CD14-positive monocyte (primary cell): ENCODE measurements at places on chromosomes 16 and 17. TPM values are rescaled to one million over a fixed set of nuclear protein-coding genes. Genes with fewer than 3 reads are reported as not detected.

DNA sequence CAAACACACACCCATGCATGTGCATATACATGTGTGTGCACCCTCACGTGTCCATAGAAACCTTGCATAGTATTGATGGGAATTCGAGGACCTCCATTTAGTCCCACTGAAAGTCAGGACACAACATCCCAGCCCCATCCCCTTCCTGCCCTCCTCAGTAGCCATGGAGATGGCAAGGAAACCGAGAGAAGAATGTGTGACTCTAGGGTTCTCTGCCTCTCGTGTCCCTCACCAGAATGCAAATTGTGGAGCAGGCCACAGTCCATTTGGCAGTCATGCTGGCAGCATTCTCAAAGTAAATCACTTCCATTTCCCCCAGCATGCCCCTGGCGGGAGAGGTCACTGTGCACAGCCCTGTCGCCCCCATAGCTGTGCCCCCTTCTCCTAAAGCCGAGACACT lies 141.1 kb downstream of the MSI2 start:
- DNase-seq, result no peak

DNA sequence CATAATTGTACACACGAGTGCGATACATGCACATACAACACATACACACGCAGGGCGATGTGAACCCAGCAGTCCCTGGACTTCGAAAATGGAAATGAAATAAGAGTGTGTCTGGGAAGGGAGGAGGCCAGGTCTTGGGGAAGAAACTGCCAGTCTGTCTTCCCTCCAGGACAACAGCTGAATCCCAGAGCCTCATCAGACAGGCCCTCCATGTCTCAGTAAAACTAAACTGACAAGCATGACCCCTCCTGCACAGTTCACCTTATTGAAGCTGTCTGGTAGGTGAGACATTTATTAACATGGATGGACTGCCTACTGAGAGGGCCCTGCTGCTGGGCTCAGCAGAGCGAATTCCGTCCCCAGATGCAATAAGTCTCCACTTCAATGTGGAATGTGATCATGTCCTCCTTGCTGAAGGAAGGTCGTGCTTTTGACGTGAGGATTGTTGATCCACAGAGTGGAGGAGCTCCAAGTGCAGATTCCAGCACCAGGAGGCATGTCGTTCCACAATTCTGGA lies 117.4 kb downstream of the SOX9 start:
- no peak for DNase-seq

- DNase-seq, result no peak
Observed at GRCh38 chr16:62974424-62974823, 938.2 kb upstream of the CDH8 start.

DNA sequence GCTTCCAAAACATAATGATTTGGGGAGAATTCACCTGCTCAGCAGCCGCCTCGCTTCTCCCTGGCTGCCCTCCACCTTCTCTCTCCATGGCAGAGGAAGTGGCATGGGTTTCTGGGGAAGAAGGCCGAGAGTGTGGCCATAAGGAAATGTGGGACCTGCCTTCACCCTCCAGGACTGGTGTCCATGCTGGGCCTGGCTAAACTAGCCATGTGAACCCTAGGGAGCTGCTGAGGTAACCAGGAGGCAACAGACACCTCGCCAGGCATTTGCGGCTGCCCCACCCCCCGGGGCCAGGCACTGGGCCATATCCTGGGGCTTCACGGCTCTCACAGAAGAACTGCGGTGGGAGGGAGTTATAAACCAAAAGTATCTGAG lies 9.9 kb upstream of the CMTM4 start:
- no peak for DNase-seq

DNA sequence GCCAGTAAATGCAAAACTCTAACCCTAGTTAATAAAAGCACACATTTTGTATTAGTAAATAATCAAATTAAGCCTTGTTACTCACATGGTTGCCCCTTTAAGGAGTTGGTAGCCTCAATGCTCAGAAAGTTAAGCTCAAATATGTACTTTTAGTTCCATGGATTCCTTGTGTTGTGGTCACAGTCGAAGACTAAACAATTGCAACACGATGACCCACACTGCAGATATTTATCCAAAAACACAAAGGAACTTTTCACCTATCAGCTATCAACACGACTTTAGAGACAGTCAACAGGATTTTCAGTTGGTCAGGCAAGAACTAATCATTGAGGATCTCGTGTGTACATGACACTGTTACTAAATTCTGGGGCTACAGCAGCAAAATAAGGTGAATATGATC lies 47.4 kb upstream of the NUDT7 start:
- DNase-seq, result no peak

GRCh38 chr16:35565626-35566025 lies 2106.2 kb downstream of the TP53TG3F start:
- DNase-seq, result no peak

- DNase-seq, result no peak
Observed at GRCh38 chr16:88763502-88764053, 21.4 kb downstream of the PIEZO1 start.

- no peak for DNase-seq
Observed at GRCh38 chr16:11207646-11208045, 48.4 kb downstream of the SOCS1 start.

- no peak for DNase-seq
Observed at GRCh38 chr17:75267411-75268232, 3.4 kb downstream of the MIF4GD start.

- DNase-seq, result no peak
Observed at GRCh38 chr16:19330841-19331397, 45.4 kb downstream of the CLEC19A start.

DNA sequence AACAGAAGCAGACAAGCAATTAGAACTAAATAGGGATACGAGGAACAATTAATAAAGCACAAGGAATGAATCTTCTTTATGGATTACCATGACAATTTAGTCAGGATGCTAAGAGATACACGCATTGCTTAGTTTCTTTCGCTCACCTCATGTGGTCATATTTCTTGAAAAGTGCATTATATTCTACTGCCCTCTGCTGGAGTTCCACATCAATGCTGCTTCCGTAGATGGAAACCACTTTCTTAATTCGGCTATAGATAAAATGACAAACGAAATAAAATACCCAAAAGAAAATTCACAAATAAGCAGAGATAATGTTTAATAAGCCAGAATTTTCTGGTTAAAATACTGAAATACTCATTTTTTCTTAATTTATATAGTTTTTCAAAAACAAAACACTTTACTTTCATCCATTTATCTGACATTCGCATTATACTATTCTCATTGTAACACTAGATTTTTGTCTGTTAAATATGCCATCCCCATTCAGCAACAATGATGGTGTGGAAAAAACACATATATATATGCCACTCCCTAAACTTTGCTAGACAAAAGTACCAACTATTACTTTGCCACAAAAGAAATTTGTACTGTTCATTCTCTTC lies 22.0 kb upstream of the PHLPP2 start:
- DNase-seq, result peak; percentile 7

DNA sequence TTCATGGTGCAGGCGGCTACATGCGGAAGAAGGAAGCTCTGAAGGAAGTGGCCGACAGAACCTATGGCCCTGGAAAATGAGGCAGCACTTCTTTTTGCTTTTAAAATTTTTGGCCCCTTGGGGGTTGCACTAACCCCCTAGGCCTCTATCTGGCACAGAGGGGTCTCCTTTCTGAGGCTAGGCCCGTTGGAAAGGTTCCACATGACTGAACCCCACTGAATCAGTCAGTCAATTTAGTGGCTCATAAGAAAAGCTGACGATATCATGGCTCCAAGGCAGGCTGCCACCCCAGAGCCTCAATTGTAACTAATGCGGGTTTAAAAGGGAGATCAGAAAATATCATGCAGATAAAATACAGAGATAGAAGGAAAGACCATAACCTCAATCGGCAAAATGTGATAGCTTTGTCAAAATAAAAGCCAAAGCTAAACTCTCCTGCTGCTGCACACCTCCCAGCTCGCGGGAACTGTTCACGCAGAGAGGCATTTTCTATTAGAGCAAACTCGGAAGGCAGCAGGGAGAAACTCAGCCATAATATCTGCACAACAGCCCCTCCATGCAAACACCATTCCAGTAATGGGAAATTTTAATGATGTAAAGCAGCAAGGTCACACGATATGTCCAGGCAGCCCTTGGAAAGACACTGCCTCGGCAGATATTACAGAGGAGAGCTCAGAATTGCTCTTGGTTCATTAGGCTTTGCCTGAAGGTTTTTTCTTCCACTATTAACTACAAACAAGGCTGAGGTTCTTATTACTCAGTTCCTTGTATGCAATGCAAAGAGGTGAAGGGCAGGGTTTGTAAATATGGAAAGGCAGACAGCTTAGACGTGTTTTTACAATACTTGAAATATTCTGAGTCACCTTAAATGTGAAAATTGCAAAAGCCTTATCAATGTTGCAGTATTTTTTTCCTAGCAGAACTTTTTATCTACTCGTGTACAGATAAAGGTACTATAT lies 200.4 kb upstream of the PMFBP1 start:
- DNase-seq, result no peak

- DNase-seq, result no peak
Observed at GRCh38 chr17:73943416-73944110, 259.9 kb upstream of the RPL38 start.

GRCh38 chr17:74760404-74761105 lies 12.1 kb downstream of the NHERF1 start:
- no peak for DNase-seq

- no peak for DNase-seq
Observed at GRCh38 chr16:73887911-73888310, 408.7 kb upstream of the PSMD7 start.

DNA sequence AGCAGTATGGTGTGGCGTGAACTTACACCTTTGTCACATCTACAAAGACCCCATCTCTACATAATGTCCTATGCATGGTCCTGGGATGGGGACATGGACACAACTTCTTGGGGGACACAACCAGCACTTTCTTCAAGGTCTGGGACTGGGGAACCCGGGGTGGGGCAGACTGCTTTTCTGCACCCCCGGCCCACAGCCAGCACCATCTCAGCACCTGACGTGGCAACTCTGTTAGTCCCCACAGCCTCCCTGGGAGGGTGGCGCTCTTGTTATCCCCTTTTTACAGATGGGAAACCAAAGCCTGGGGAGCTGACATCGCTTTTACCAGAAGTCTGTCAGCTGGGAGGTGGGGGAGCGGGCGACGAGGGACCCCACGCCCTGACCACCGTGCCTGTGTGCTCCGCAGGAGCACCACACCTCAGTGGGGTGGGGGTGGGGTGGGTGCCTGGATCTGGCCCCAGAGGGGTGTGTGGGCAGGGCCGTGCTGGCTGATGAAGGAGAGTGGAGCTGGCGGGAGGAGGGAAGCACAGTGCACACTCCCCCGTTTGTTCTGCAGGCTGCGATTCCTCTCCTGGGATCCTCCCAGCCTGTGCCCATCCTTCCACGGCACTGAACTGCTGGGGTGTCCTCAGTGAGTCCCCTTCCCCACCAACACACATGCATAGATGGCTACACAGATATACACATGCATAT lies 115.4 kb upstream of the GSE1 start:
- DNase-seq, result no peak

- DNase-seq, result no peak
Observed at GRCh38 chr17:13485327-13485726, 116.4 kb downstream of the HS3ST3A1 start.

DNA sequence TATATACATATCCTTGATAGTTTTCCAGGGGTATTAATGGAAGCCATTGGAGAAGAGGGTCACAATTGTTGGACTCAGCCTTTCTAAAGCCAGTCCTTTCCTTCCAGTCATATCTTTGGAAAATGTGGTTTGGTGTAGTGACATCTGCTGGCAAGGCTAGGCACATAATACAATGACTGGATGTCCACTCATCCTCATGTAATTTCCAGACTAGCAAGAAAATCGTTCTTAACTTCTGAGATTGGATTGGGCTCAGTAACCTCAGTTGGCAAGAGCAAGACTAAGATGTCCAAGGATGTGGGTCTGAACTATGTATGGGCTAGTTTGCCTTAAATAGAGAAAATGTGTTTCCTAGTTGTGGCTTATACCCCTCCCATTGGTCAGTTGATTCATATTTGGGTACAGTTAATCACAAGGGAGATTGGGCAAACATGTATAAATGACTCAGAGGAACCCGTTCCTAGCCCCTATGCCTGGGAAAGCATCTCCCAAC lies 8.7 kb upstream of the KAT7 start:
- DNase-seq, result peak; percentile 47

DNA sequence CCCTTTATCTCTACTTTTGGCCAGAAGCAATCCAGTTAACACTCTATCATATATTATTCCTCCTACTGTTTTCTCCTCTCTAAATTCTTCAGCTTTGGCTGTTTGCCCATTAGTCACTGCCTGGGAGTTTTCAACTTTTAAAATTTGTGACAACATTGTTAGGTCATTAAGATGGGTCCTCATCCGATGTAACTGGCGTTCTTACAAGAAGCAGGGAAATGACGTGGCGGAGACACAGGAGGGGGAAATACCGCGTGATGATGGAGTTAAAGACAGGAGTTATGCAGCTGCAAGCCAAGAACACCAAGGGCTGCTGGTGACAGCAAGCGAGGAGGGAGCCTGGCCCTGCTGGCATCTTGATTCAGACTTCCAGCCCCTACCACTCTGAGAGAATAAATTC lies 34.8 kb upstream of the CPHXL start:
- no peak for DNase-seq

GRCh38 chr17:57629470-57629869 lies 115.6 kb downstream of the CCDC182 start:
- DNase-seq, result peak; percentile 68

DNA sequence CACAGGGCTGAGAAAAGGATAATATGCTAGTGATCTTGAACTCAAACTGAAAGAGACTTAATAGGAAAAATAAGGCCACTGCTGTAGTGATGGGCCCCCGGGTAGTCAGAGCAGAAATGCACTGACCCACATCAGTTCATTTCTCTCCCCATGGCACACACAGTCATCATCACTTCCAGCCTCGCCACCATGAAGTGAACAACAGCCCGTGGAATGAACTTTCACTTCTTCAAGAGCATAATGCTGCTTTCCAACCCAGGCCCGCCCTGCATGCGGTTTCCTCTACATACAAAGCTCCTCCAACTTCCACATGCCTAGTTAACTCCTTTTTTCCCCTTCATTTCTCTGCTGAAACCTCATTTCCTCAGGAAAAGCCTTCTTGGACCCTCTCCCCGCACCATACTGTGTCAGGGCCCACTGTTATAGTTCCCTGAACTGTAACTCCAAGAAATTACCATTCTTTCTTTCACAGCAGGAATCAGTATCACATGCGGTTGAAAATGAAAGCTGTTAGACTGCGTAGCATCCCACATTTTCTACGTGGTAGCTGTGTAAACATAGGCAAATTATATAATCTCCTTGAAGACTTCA lies 65.8 kb upstream of the SMIM36 start:
- DNase-seq, result peak; percentile 64

GRCh38 chr17:42402117-42402516 lies 13.9 kb upstream of the STAT3 start:
- no peak for DNase-seq

- DNase-seq, result no peak
Observed at GRCh38 chr17:22694362-22695227, 1002.3 kb downstream of the KCNJ18 start.

The NPB gene
- 0.08 TPM in 1 of 2 replicates, not detected in the other for polyA plus RNA-seq

The NEUROD2 gene
- polyA plus RNA-seq, result not detected

The ALDH3A2 gene
- 50.3 TPM for polyA plus RNA-seq

The CTF1 gene
- polyA plus RNA-seq, result 0.60 and 0.93 TPM in 2 replicates

The MAPT gene
- polyA plus RNA-seq, result not detected

The MT1A gene
- not detected for polyA plus RNA-seq

The SRCAP gene
- polyA plus RNA-seq, result 6.3 TPM

The SOCS1 gene
- 0.35 TPM for polyA plus RNA-seq

The RBFOX1 gene
- polyA plus RNA-seq, result not detected in 2 replicates

The ZFP90 gene
- 7.9 TPM for polyA plus RNA-seq
